T-helper 17 cell (primary cell): ENCODE measurements at places on chromosomes 13 and 19.

DNA sequence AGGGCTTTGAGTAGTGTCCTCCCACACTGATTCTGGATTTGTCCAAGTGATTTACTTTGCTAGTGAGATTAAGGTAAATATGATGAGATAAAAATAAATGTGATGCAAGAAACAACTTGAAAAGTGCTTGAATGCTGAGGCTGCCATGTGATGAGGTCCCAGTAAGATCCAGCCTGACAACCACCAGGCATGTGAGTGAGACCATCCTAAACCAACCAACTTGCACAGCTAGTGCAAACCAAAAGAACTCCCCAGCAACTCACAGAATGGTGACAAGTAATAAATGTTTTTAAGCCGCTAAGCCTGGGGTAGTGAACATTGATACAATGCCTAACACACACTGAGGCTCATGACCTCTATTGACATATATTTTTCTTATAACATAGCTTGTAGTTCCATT lies 13.3 kb upstream of the RBM26 start:
- DNase-seq = no peak

DNA sequence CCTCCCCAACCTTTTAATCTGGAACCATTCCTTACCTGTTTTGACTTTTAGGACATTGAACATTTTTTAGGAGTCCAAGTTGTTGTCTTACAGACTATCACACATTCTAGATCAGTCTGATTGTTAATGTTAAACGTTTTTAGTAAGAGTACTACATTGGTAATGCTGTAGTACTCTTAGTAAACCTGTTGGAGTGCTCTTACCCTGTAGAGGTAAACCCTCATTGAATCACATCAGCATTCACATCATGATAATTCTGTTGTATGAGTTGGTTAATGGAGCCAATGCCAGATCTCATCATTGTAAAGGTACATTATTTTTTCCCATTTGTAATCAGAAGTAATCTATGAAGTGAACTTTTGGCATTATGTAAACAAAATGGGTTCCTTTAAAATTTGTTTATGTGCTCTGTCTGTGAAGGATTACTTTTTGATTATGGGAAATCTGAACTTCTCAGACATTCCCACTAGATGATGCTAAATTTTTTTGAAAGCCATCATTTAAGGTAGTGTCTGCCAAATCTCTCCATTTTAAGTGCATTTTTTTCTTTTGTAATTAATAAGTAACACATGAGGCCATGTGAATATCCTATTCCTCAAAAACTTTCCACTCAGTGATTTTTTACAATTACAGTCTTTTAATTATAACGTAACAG lies 55.2 kb downstream of the VWA8 start:
- DNase-seq = no peak

GRCh38 chr19:34804115-34804514 lies 31.1 kb upstream of the ZNF599 start:
- DNase-seq = no peak

DNA sequence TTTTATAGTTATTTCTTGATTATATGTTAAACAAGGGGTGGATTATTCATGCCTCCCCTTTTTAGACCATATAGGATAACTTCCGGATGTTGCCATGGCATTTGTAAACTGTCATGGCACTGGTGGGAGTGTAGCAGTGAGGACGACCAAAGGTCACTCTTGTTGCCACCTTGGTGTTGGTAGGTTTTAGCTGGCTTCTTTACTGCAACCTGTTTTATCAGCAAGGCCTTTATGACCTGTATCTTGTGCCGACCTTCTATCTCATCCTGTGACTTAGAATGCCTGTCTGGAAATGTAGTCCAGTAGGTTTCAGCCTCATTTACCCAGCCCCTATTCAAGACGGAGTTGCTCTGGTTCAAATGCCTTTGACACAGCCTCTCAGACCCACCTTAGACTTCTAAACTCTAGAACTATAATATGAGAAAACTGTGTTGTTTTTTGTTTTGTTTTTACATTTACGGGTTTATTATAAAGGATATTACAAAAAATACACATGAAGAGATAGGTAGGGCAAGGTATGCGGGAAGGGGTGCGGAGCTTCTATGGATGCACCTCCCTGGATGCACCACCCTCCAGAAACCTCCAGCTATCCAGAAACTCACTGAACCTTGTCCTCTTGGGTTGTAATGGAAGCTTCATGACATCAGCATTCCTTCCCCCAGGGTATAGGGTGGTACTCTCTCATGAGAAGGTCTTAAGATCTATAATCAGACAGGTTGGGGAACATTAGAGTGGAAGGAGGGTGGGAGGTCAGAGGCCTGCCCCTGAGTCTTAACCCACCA lies 15.8 kb upstream of the SPRYD7 start:
- DNase-seq = no peak

DNA sequence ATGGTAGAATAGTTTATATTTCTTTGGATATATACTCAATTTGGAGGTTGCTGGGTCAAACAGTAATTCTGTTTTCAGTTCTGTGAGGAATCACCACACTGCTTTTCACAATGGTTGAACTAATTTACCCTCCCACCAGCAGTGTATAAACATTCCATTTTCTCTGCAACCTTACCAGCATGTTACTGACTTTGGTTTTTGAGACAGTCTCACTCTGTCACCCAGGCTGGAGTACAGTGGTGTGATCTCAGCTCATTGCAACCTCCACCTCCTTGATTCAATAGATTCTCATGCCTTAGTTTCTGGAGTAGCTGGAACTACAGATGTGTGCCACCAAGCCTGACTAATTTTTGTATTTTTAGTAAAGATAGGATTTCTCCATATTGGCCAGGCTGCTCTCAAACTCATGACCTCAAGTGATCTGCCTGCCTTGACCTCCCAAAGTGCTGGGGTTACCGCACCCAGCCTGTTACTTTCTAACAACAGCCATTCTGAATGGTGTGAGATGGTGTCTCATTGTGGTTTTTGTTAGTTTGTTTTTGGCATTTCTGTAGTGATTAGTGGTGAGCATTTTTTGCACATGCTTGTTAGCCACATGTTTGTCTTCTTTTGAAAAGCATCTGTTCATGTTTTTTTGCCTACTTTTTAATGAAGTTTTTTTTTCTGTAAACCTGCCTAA lies 12.5 kb downstream of the ZNF714 start:
- no peak for DNase-seq

- DNase-seq = no peak
Observed at GRCh38 chr19:2113439-2114211, 16.9 kb downstream of the IZUMO4 start.

DNA sequence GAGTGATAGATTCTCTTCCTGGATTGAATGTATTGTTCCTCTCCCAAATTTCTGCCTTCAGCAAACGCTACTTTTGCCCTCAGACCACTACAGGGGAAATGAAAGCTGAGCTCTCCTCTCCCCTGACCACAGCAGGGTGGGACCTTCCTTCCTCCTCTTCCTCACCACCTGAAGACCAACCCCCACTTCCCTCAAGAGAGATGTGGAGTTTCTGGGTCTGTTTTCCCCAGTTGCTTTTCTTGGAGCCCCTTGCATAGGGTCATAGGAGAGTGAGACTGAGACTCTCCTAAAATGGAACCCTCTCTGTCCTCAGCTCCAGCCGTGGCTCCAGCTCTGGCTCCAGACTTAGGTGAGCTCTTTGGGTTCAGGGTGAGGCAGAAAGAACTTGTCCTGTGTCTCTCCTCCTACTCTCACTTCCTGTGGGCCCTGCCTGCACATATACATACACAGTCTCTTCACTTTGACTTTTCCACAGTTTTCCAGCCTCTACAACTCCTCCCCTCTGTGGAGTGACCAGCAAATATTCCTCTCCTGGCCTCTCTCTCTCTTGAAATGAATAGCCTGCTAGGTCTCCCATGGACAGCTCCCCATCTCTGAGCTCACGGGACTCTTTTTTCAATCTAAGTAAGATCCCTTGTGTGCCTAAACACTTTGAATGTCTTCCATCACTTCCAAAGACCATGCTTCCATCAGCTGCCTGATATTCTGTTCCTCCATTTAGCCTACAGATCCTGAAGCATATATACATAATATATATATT lies 19.2 kb upstream of the ZNF175 start:
- no peak for DNase-seq

- no peak for DNase-seq
Observed at GRCh38 chr19:6890938-6891337, 3.6 kb downstream of the ADGRE1 start.

GRCh38 chr19:58261968-58262921 lies 16.5 kb upstream of the ZNF8 start:
- DNase-seq = no peak

- DNase-seq = no peak
Observed at GRCh38 chr13:110555601-110556223, 5.8 kb downstream of the RAB20 start.

GRCh38 chr19:46173886-46174480 lies 25.9 kb downstream of the IGFL2 start:
- DNase-seq = no peak

DNA sequence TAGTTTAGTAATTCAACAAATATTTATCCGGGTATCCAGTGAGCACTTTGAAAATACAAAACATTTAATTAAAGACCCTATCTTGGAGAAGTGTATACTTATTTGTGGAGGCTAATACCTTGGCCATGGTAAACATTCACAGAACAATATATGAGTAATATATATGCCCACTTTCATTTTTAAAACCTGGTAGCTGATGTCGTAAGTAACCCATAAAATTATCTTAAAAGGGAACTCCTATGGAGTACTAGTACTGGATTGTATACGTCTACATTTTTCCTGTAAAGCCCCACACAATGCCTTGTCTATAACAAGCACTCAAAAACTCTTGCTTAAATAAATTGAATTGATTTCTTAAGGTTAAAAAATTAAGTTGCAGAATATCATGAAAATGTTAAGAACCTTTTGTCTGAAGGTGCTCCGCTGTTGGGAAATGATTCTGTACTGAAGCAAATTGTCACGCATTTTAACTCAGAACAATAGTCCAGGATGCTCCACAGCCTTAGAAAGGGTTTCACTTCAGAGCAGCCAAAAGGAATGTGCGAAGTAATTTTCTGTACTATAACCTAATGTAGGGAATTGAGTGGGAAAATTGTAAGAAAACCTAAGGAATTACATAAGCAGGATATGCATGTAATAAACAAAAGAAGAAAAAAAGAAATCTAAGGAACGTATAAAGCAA lies 58.9 kb upstream of the C1QTNF9 start:
- no peak for DNase-seq
